Stimulated activated CD8-positive, alpha-beta memory T cell treated with anti-CD3 and anti-CD28 coated beads, Interleukin-7, amount 100 ng/mL, for 1 hour (primary cell): ENCODE measurements at places on chromosomes 5 and 9.

DNA sequence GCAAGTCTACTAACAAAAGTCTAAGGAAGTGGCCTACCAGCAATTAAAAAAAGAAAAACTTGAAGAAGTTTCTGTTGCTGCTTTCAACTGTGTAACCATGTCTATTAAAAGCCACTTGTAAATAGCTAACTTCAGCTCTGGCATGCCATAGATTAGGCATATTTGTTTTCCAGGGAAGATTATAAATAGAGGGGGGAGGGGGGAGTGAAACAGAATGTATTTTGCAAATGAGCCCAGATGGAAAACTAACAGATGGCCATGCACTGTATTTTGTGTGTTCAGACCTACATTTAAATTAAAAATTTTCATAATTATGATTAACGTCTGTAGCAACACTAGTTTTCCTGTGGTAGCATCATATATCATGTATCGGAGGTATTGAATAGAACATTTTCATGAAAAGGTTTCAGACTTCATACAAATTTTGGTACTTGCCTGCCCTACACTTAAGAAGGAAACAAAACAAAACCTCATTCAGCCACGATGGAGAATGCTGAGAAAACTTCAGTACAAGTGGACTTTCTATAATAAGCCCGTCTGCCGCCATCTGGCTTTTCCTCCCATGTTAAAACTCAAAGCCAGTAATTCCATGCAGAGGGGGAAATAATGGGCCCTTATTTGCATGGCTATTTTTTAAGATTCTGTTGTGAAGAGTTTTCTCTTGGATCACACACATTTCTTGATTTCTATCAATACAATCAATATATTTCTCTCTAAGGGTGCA, 220.4 kb upstream of the SMARCA2 start:
- DNase-seq = no peak

GRCh38 chr9:137955586-137955985, 78.0 kb downstream of the CACNA1B start:
- no peak for DNase-seq

DNA sequence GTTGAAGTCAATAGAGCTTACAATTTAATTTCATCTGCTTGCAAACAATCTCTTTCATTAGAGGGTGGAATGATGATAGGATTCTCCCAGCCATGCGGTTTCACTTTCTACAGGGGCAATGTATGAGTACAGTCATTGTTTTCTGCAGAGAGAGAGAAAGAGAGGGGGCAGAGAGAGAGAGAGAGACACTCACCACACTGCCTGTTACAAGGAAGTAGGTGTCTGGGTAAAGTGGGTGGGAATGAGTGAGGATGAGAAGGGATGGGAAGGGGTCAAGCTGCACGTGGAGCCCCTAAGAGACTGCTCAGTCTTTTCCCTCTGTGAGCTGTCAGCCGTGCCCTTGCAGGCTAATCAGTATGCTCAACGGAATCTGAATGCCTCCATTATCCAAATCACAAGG, 454.3 kb downstream of the KDM4C start:
- DNase-seq = no peak

DNA sequence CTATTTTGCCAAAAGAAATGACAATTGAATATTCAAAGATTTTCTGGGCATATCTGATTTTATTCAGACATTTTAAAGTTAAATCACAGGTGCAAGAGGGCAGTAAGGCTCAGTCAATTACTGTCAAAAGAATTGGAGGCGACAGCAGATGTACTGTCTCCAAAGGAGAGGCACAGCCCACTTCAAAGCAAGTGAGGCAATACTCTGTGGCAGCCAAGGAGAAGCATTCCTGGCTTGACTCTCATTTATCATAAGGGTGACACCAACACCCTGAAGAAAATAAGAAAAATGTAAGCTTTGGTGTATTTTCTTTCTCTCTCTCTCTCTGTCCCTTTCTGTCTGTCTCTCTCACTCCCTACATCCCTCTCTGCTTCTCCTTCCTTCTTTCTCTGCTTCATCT, 93.3 kb downstream of the SVEP1 start:
- no peak for DNase-seq

GRCh38 chr5:18745042-18745987, 1111.1 kb downstream of the TAF11L14 start:
- DNase-seq = no peak

DNA sequence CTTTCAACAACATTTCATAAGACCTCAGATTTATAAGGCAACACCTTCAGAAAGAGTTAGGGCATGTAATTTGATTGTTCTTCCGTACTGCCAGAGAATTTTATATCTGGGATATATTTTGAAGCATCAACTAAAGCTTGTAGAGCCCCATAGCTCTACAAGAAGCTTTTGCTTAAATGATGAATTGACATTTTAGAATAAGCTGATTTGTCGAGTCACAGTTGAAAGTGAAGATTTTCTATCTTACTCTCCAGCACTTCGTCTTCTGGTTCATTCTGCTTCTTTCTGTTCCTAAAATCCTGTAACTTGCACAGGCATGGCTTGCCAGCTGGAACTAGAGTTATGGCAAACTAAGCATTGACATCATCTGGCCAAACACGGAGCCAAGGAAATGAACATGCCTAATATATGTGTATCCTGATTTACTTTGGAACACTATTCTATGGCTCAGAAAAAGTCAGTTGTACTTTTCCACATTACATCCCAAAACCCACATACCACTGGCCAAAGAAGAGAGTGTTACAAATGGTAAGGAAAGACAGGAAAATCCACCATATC, 68.6 kb upstream of the MAST4 start:
- no peak for DNase-seq

GRCh38 chr9:36802201-36802920, 229.7 kb downstream of the MELK start:
- DNase-seq = no peak

DNA sequence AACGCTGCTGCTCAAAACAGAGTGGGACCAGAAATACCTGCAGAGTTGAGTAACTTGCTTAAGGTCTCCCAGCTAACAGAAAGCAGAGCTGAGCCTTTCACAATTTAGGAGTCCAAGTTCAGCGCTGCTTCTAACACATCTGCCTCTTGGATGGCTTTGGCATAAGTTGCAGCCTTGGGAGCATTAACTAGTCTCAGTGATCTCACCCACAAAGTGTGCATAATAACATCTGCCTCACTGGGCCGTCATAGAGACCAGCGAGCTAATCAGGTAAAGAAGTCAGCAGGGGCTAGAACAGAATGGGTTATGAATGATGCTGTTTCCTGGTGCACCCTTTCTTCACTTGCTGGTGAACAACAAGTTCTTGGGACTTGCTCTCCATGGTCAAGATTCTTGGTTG, 36.5 kb downstream of the WWC1 start:
- no peak for DNase-seq

- DNase-seq = no peak
Measured at GRCh38 chr9:120683150-120683549, 31.1 kb downstream of the MEGF9 start.

GRCh38 chr5:94192658-94193391, 425.6 kb downstream of the KIAA0825 start:
- DNase-seq = no peak

- no peak for DNase-seq
Measured at GRCh38 chr5:27463446-27464149, 425.2 kb upstream of the CDH9 start.

GRCh38 chr9:137049544-137050449, 3.8 kb upstream of the NPDC1 start:
- no peak for DNase-seq

DNA sequence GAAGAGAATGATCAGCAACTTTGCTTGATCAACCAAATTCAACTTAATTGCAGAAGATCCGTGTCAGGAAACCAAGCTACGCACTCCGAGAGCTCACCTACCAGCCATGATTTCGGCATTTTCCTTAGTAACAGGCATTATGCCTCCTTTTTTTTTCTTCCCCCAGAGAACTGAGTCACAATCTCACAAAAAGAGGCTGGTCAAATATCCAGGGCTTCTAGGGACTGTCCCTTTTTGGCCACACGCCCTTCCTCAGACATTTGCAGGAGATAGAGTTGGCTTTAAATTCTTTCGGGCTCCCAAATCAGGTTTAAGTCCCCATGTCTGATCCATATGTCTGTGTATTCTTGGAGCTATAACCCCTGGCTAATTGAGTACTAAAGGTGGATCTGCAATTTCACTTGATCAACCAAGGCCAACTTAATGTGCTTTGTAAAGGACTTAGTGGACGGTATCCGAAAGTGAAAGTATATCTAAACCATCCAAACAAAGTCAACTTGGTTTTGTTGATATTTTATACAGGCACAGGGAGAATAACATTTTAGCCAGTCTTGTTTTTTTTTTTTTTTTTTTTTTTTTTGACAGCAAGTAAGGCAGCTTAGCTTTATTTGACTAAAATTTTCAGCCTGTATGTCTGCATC, 100.8 kb upstream of the TBCA start:
- no peak for DNase-seq

DNA sequence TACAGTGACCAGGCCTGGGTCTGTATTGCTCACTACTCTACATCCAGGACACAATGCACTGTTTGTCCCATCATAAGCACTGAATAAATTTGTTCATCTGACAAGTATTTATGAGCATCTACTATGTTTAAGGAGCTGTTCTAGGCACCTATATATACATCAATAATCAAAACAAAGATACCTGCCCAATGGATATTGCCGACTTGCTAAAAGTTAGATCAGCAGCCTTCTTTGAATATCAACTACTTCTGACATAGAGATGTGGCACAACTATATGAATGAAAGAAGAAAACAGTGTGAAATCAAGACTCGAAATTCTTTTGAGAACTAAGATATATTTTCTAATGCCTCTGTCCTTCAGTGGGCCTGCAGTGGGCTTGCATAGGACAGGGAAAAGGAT, 215.7 kb downstream of the ARL15 start:
- no peak for DNase-seq

GRCh38 chr5:56350011-56350596, 117.0 kb upstream of the ANKRD55 start:
- DNase-seq = no peak

- no peak for DNase-seq
Measured at GRCh38 chr5:165757791-165758190, 2252.4 kb downstream of the MAT2B start.

GRCh38 chr9:14321517-14322130, 7.7 kb upstream of the NFIB start:
- DNase-seq = no peak

- DNase-seq = no peak
Measured at GRCh38 chr5:169837686-169838085, 142.6 kb downstream of the INSYN2B start.

DNA sequence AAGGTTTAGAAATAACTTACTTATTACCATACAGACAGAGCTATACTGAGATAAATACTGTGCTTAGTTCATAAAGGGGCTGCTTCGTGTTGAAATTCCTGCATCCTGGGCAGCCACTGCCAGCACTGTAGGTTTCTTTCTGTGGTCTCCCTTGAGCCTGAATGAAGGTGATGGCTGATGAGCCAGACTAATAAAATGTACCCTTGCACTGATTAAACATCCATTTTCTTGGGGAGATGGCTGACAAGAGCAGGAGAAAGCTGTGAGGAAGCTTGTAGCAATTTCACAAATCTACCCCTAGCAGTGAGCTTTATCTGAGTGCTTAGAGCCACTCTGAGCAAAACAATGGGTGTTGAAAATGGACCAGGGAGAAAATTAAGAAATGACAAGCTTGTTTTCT, 23.3 kb upstream of the ZSWIM6 start:
- DNase-seq = no peak

DNA sequence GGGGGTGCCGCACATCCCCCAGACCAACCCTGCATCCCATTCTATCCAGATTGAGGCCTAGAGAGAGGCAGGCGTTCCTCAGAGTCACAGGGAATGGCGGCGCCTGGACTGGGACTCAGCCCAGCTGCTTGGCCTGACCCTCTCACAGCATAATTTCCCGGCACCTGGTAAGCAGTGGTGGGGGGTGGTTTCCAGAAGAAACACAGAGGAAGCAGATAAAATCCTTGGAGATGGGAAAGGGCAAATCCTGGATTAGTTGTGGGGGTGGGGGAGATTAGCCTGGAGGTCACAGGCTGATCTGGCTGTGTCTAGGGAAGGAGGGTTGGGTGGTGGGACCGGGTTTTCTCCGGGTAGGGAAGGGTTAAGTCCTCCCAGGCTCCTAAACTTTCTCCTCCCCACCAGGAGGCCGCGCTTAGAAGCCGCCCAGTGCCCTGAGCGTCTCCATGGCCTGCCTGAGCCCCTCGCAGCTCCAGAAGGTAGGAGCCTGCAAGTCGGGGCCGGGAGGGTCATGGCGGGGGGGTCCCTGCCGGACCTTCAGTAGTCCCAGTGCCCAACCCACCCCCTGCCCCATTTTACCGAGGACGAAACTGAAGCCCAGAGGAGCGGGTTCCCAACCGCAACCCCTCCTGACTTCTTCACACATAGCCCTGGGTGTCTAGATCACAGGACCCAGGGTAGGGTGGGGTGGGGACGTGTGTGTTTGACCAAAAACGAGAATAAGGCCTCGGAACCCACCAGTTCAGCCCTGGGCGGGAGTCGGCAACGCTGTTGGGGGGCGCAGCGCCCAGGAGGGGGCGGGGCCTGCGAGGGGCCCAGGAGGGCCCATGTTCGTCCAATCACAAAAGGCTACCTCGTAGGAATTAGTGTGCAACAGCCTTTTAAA, 1.3 kb downstream of the PHYHD1 start:
- DNase-seq = no peak

GRCh38 chr5:21593261-21593660, 1259.9 kb downstream of the CDH12 start:
- no peak for DNase-seq

GRCh38 chr9:88992556-88992955, 1.3 kb downstream of the S1PR3 start:
- no peak for DNase-seq

DNA sequence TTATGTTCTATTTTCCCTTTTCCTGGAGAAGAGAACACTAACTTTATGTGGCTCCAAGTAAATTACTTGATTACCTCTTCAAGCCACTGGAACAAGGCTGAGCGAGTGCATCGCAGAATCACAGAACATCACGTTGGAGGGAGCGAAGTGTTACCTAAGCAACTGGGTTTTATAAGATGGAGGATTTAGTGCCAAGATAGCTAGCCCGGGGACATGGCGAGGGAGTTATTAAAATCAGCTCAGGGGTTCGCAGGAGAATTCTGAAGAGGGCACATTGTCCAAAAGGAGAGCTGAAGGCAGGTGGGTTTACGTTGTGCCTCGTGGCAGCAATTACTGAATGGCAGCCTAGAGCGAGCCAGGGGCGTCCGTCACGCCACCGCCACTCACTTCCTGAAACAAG, 563.2 kb upstream of the ADAMTS16 start:
- no peak for DNase-seq

DNA sequence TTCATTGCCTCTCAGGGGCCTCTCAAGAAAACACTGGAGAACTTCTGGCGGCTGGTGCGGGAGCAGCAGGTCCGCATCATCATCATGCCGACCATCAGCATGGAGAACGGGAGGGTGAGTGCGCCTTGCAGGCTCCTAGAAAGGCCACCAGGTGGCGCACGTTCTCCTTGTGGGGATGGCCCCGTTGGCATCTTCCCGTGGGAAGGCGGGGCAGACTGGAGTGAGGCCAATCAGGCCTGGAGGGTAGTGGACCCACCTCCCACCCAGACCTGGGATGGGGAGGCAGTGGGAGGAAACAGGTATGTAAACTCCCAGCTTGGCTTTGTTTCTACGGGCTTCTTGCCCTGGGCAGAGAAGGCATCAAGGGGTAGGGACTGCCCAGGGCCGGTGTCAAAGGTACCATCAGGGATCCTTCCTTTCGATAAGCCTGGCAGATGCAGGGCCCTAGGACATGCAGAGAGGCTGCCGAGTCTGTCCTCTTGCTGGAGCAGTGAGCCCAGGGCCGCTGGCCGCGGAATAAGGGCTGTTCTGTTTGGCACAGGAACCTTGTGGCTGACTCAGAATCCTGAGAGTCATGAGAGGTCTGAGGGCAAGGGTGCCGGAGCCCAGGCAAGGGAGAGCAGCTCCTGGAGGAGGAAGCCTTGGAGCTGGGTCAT, 18.9 kb upstream of the SPTLC1 start:
- peak; percentile 47 for DNase-seq
